ENCODE measurements at places on chromosomes 1 and 21.
A peak's percentile ranks its signal among the peaks of the same experiment; 100 is the strongest.

DNA sequence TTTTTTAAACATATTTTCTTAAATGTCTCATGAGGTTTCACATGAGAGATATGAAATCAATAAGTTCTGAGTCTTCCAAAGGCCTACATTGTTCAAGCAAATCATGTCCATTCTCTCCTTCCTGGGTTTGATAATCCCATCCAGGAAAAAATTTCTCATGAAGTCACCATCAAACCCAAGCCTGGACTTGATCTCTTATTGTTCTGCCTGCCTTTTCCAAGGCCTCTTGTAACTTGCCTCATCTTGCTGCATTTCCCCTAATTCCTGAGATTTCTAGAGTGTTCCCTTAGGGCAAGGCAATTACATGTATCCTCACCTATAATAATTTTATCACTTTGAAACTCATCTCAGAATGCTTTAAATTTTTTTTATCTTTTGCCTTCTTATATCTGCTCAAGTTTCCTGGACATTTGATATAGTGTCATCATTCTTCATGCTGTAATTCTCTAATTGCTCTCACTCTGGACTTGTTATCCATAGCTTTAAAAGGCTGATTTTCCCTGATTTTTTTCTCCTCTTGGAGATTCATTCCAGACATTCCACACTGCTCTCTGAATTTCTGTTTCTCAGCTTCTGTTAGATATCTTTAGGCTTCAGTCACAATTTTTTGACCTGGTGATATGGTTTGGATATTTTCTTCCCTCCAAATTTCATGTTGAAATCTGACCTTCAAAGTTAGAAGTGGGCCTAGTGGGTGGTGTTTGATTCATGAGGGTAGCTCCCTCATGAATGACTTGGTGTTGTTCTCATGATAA, 126.4 kb downstream of the LRRC7 start:
- no peak for DNase-seq

DNA sequence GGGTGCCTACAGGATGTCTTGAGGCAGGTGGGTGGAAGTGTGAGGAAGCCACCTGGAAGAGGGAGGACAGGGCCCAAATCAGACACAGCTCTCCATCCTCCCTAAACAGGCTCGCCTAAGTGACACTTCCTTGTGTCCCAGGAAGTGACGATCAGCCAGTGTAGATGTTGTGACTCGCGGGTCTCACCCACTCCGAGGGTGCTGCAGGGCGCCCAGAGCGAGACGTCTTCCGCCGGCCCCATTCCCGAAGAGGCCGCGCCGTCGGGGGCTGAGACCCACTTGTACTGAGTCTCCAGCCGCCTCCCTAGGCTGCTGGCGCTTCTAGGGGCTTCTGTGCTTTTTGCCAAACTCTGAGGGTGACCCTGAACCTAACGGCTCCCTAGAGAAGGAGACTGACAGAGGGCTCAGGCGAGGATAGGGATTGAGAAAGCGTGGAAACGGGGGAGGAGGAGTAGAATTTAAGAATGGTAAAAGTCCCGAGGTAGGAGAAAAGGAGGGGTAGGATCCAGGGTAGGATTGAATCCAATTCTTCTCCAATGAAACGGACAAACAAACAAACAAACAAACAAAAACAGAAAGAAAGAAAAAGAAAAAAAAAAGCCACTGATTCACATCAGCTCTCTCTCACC, 543 bp upstream of the MARK1 start:
- DNase-seq: no peak

DNA sequence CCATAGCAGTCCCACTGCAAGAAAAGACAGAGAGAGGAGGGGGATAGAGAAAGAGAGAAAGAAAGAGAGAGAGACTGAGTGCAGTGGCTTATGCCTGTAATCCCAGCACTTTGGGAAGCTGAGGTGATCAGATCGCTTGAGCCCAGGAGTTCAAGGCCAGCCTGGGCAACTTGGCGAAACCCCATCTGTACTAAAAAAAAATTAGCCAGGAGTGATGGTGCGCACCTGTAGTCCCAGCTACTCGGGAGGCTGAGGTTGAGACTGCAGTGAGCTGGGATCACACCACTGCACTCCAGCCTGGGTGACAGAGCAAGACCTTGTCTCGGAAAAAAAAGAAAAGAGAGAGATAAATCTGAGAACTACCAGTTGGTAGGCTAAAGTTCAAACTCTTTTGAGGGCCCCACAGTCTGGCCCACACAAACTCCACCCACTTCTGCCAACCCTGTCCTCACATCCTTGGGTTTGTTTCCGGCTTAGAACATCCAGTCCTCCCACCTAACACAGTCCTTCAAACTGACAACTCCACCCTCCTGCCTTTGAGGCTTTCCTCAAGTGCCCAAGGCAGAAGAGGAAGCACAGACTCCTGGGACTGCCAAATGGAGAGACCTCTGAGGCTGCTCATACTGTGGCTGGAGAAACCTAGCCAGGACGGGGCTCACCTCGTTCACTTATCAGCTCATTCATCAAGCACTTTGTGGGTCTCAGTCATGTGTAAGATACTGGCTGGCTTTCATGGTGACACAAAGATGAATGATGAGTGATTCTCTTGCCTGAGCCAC, 20.1 kb downstream of the TFAP2E start:
- DNase-seq: no peak

GRCh38 chr21:41398251-41398650, 27.8 kb upstream of the MX1 start:
- no peak for DNase-seq

DNA sequence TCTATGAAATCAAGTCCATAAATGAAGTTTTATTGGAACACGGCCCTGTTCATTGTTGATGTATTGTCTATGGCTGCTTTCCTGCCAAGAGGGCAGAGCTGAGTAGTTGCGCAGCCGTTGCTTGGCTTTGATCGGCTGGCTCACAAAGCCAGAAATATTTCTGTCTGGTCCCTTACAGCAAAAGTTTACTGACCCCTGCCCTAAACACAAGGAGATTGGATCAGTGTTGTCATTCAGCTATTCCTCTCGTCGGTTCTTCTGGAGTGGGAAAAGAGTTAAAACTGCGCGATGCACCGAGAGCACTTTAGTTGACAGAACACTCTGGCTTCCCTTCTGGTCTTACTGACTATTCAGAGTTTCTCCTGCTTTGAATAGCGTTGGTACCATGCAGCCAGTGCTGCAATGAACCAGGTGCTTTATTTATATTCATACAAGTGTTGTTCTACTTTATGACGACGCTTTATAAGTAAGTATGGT, 868 bp downstream of the ZBTB40 start:
- DNase-seq: no peak

- no peak for DNase-seq
These were observed 90.1 kb upstream of the ZRANB2 start for GRCh38 chr1:71170925-71171324.

GRCh38 chr1:7657287-7658016, 113.6 kb upstream of the VAMP3 start:
- DNase-seq: no peak

DNA sequence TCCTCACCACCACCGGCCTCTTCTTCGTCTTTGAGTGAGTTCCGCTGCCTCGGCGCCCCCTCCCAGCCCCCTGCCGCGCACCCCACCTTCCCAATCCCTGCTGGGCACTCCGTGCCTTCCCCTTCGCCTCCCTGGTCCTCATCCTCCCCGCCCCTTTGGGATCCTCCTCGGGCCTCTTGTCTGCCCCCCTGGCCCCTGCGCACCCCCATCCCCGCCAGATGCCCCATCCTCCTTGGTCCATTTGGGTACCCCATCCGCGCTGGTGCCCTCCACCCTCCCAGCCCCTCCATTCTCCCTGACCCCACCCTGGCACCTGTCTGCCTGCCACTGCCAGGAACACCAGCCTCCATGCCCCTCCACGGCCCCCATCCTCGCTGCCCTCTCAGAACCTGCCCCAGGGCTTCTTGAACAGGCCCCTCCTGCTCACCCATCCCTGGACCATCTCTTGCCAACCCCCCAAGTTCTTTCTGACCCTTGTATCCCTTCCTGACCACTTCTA, 667 bp downstream of the ZDHHC18 start:
- DNase-seq: no peak

- DNase-seq: peak; percentile 52
These were observed 47.5 kb upstream of the CRNN start for GRCh38 chr1:152461544-152461943.

DNA sequence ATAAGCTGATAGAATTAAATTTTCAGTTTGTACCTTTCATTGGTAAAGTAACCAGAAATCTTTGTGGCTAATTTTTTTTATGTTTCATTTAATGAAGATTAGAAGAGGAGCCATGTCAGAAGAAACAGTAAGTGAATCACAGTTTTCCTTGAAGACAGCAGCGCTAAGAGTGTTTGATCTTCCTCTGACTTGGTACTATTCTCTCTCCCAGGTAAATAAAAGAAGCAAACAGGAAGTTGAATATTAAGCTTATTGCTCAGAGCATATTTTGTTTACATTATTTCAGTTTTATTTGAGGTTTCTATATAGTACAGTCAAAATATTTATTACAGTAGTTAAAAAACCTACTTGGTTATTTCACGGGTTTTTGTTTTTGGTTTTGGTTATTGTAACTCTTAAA, 3.7 kb downstream of the MIGA1 start:
- no peak for DNase-seq
